ENCODE measurements at places on chromosomes 5 and 9.

DNA sequence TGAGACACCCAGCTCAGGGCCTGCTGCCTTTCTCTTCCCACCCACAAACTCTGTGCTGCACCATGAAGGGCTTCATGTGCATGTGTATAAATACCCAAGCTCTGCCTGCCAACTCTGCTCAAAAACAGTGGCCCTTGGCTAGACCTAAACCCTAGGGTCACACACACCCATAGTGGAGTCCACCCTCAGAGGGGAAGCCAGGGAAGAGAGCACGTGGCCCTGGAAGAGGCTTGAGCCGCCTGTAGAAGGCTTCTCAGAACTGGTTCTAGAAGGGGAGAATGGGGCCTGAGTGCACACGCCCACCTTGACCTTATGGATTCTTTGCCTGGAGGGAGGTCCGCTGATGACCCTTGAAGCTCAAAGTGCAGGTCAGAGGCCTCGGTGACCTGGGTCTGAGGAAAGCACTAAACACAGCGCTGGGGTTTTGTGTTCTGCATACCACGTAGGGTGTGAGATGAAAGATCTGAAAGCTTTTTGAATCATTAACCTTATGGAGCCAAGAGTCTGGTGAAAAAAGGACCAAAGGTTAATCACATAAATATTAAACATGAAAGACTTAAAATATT lies 60.6 kb downstream of the CYFIP2 start:
- no peak for DNase-seq

- no peak for DNase-seq
Observed at GRCh38 chr9:83536332-83536731, 1.9 kb downstream of the FRMD3 start.

DNA sequence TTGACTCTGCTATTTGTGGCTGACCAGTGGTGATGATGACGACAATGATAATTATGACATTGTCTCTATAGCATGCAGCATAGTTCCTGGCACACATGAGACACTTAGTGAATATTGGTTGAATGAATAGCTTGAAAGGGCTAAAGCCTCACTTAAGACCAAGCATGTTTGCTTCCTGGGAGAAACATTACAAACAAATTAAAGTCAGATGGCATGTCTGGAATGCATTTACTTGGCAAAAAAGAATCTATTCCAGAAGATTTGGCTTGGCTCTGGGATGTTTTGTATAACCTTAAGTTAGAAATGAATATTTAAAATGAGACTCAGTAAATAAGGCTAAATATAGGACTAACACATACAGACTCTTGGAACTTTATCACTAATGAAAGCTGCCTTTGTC lies 21.6 kb downstream of the GAS1 start:
- DNase-seq, result no peak

- no peak for DNase-seq
Observed at GRCh38 chr9:127393645-127394044, 3.3 kb upstream of the SLC2A8 start.

GRCh38 chr5:124527220-124527991 lies 219.0 kb downstream of the ZNF608 start:
- DNase-seq, result no peak

DNA sequence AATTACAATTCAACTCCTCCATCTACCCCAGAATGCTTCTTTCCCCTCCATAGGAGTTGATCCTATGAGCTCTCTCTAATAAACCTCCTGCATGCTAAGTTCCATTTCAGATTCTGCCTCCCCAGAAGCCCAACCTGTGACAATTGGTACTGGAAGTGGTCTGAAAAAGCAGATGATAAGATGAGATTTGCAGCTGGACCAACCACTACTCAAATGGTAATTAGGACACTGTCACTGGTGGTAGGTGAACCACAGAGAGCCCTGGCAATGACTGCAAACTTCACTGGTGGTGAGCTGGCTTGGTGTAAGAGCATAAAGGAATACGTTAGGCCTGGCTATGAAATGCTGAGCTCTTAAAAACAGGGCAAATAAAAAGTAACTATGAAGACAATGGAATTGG lies 112.6 kb downstream of the ESM1 start:
- DNase-seq, result no peak

GRCh38 chr5:135211791-135212190 lies 177.8 kb upstream of the PITX1 start:
- no peak for DNase-seq

DNA sequence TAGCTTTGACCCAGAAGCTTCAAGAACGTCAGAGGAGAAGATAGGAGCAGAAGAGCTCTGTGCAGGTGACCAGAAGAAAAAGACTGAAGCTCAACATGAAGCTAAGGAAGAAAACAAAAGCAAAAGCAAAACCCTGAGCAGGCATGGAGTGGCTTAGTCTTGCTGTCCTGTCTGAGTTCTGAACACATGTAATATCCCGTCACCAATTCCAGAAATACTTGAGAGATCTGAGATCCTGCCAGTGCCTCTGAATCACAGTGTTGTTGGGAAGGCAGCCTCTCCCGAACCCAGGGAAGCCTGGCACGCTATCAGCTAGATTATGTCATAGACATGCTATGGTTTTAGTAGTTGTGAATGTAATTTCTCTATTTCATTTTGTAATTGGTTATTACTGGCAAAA lies 235.7 kb downstream of the ICE1 start:
- DNase-seq, result no peak

- DNase-seq, result no peak
Observed at GRCh38 chr5:73417303-73418034, 31.1 kb downstream of the FOXD1 start.

DNA sequence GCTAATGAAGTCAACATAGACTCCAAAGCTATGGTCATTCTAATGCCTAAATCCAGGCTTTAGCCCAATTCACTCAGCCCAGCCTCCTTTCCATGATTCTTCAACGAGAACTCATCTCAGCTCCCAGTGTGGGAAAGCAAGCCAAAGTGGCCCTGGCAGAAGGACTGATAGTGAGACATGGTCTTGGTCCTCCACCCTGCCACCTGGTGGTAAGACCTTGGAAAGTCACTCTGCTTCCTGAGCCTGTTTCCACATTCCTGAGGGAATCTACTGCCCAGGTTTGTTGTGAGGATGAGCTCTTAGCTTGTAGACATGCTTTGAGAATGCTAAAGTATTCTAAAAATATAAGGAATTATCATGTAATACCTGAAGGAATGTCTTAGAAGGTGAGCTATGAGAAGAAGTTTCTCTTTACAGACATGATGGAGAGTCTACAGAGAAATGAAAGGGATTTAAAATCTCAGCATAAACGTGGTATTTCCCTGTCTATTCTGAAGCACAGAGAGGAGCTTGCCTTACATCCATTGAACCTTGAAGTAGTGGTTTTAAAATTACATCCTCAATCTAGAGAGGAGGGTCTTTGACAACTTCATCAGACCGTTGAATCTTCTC lies 173.5 kb downstream of the TRIM32 start:
- DNase-seq, result no peak

GRCh38 chr9:119195521-119195920 lies 173.7 kb downstream of the BRINP1 start:
- DNase-seq, result no peak

DNA sequence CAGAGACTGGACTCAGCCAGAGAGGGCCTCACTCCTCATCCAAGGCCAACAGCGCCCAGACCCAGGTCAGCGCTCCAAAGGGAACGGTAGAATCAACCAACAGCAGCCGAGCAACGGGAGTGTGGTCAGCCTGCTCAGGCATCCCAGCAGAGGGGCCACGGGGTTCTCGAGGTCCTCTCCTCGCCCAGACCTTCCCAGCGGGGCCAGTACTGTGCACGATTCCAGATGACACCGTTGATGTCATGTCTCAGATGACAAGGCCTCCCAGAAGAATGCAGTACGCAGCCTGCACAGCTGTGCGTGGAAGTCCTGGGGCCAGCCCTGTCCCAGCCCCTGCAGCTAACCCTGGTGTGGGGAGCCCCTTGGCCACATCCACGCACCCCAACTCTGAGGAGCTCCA lies 141.0 kb upstream of the PPP1R26 start:
- no peak for DNase-seq

DNA sequence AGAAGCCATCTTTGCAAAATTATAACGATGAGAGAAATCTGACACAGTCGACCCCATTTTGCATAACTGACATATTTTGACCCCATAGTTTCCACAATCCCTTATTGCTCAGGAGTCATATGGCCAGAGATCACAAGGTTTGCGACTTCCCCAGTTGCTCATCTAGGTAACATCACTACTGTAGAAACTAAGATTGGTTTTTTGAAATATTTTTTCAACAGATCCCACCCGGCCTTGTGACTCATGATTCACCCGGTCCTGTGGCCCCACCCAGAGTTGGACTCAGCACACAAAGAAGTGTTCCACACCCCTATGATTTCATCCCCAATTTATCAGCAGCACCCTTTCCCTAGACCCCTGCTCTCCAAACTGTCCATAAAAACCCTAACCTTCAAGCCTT lies 50.2 kb downstream of the TIMD4 start:
- no peak for DNase-seq

- DNase-seq, result peak; percentile 29
Observed at GRCh38 chr9:74277532-74277931, 219.6 kb upstream of the RORB start.

- DNase-seq, result no peak
Observed at GRCh38 chr9:109856785-109857184, 76.8 kb downstream of the PALM2AKAP2 start.

GRCh38 chr5:131303537-131303936 lies 39.7 kb downstream of the CDC42SE2 start:
- DNase-seq, result no peak

- no peak for DNase-seq
Observed at GRCh38 chr5:175816348-175816747, 55.0 kb upstream of the CPLX2 start.

DNA sequence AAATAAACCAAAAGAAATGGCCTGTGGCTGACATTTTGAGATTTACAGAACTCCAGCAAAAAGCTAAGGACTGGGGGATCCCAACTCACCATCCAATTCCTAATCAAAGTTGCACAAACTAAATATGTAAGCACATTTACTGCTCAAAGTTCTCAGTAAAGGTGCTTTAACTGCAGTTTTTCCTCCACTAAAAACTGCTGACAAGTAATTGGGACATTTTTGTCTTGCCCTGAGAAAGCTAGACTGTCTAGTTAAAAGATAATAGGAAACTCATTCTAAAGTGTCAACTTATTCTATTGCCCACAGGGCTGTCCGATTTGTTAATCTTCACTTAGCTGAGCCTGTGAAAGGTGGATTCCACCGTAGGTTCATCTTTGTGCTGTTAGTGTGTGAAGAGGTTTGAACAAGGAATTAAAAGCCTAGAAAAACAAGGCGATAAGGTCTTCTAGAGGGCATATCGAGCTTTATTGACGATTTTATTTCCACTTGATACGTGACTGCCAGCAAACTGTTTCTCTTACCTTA lies 1.0 kb downstream of the DOCK8 start:
- DNase-seq, result no peak

GRCh38 chr5:88662846-88663245 lies 220.1 kb downstream of the MEF2C start:
- no peak for DNase-seq

- no peak for DNase-seq
Observed at GRCh38 chr9:99029083-99029645, 75.7 kb upstream of the TGFBR1 start.

- no peak for DNase-seq
Observed at GRCh38 chr5:7904170-7904569, 35.2 kb downstream of the MTRR start.

- no peak for DNase-seq
Observed at GRCh38 chr9:37974506-37975173, 70.7 kb upstream of the SLC25A51 start.

GRCh38 chr5:173612948-173613347 lies 3.5 kb downstream of the BOD1 start:
- DNase-seq, result no peak

- DNase-seq, result no peak
Observed at GRCh38 chr5:123807177-123807945, 295.4 kb downstream of the CSNK1G3 start.

DNA sequence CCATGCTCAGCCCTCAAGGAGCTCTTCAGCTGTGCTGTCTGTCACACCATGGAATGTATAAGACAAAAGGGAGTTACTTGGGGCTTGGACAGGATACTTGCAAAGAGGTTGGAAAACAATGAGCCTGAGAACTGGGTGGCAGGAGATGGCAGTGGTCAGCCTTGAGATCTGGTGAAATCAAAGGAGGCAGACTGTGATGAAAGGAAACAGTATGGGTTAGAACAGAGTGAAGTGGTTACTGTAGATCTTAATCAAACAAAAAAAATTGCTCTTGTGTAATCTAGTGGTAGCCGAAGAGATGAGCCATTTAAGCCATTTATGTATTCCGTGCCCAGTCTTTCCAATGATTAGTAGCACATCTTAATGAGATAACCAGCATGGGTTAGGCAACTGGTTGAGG lies 142.2 kb downstream of the SV2C start:
- no peak for DNase-seq

DNA sequence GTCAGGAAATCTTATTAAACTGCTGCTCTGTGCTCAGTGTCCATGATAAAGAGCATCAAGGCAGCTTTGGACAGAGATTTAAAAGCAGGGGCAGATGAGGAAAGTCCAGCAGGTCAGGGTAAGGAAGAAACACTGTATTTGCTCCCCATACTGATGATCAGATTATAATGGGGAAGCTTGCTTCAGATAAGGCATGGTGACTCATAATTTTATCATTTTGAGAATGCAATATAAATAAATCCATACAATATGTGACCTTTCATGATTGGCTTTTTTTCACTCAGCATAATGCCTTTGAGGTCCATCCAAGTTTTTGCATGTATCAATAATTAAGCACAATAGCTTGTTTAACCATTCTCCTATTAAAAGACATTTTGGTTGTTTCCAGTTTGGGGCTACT lies 48.1 kb upstream of the LHFPL2 start:
- no peak for DNase-seq

DNA sequence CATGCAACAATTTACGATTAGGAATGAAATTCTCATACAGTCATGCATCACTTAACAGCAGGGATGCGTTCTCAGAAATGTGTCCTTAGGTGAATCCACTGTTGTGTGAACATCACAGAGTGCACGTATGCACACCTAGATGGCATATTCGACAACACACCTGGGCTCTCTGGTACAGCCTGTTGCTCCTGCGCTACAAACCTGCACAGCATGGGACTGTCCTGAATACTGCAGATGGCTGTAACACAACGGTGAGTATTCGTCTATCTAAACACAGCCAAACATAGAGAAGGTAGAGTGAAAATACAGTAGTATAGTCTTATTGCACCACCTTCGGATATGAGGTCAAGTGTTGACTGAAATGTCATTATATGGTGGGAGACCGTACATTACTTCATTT lies 44.0 kb upstream of the LCP2 start:
- DNase-seq, result no peak

GRCh38 chr5:157481265-157481664 lies 21.3 kb downstream of the NIPAL4 start:
- no peak for DNase-seq

- DNase-seq, result no peak
Observed at GRCh38 chr5:88085462-88085861, 183.2 kb downstream of the TMEM161B start.

GRCh38 chr9:125460346-125460745 lies 198.7 kb downstream of the GAPVD1 start:
- DNase-seq, result no peak
